Upper lobe of left lung (tissue), 6 donors: ENCODE measurements at places on chromosomes 16 and 17.

- DNase-seq: no peak
Measured at GRCh38 chr16:50991436-50991835, 159.6 kb downstream of the SALL1 start.

DNA sequence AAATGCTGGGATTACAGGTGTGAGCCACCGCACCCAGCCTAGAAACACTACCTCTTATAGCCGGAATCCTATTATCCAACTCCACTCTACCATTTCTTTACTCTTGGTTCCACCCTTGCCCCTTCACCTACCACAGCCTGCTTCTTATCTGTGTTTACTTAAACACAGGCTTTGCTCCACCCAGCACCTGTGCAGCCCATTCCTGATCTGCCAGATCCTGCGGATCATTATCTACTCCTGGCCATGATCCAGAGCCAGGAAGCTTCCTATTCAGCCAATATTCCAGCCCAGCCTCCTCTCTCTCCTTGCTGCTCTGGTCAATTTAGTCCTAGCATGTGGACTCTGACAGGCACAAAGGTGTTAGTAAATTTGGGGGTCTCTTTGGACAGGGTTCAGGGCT, 98.8 kb upstream of the MED13 start:
- DNase-seq: no peak

GRCh38 chr17:5837055-5837491, 233.1 kb upstream of the WSCD1 start:
- no peak for DNase-seq

- no peak for DNase-seq
Measured at GRCh38 chr17:44087319-44087718, 16.8 kb downstream of the G6PC3 start.

DNA sequence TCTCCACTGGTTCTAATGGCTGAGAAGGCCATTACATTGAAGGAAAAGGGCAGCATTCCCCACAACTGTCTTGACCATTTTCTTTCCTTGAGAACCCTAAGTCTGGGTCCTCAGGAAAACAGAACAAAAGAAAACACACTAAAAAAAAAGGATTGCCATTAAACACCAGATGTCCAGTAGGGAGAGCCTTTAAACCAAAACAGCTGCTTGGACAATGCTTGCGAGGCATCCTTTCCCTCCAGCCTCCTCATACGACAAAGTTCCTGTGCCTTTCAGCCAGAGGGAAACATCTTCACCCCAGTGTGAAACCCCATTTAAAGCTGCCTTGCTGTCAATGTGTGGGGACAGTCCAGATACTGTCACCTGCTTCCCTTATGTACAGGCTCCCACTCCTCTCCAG, 74.3 kb downstream of the MMD start:
- DNase-seq: no peak

- DNase-seq: no peak
Measured at GRCh38 chr16:85327731-85328675, 215.7 kb upstream of the CIBAR2 start.

GRCh38 chr17:1073241-1073962, 76.5 kb downstream of the TIMM22 start:
- DNase-seq: peak; percentile 44
